ENCODE measurements at places on chromosomes 3 and 15.

GRCh38 chr3:130669740-130670139, 76.9 kb downstream of the PIK3R4 start:
- DNase-seq = peak; percentile 34

DNA sequence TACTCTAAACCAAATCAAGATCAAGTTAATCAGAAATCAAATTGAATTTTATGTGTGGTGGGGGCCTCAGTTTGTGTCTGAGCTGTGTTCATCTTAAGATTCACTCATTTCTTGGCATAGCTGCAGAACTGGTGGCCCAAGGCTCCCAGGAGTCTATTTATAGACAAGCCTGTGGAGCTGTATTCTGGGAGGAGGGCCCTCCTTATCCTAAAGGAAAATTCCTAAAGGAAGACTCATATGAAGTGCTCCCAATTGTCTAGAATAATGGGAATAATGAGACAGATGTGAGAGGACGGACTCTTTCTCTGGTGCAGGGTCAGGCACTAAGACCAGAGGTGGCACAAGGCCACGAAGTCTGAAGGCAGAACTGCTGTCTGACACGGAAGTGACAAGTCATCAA, 38.9 kb downstream of the C3orf85 start:
- no peak for DNase-seq

GRCh38 chr3:117622171-117622841, 912.7 kb downstream of the TUSC7 start:
- no peak for DNase-seq

DNA sequence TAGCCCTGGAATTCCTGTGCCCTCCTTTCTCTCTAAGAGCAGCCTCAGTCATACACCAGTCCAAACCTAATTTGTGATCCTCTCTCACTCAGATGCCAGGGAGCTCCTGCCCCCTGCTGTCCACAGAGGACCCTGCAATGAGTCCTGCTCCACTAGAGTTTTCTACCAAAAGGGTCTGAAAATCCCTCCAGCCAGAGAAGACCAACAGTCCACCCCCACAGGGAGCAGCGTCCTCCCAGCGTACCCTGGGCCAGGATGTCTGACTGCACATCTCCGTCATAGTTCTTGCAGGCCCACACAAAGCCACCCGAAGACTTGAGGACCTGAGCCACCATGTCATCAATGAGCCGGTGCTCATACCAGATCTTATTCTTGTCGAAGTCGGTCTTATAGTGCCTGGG, 15.4 kb downstream of the IDH2 start:
- no peak for DNase-seq

DNA sequence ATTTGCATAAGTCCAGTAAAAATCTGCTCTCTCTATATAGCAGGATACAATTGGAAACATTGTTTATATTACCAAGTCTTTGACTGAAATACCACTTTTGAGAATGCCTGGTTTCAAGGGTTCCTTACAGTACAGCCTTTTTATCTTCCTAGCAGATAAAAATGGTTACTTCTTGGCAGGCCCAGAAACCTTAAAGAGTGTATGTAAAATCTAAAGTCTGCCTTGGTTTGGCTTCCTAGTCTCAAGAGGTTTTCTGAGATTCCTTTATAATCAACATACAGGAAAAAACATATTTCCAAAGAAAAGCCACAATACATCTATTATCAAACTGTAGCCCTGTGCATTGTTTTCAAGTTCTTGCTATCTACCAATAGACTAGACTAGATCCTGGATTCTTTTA, 84.6 kb downstream of the PLSCR2 start:
- no peak for DNase-seq

DNA sequence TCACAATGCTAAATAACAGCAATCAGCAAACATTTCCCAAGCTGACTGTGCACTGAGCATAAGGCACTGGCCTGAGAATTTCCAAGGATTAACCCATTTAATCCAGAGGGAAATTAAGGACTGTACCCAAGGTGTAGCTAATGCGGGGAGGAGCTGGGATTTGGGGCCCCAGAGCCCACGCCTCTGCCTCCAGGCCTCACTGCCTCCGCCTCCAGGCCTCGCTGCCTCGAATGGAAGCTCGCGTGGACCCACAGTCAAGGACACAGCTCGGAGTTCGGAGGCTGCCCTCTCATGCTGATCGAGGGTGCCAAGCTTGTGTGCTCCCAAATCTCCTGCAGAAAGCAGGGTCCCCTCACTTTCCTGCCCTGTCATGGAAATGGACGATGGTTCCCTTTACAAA, 76.5 kb upstream of the SNRPA1 start:
- DNase-seq = no peak

DNA sequence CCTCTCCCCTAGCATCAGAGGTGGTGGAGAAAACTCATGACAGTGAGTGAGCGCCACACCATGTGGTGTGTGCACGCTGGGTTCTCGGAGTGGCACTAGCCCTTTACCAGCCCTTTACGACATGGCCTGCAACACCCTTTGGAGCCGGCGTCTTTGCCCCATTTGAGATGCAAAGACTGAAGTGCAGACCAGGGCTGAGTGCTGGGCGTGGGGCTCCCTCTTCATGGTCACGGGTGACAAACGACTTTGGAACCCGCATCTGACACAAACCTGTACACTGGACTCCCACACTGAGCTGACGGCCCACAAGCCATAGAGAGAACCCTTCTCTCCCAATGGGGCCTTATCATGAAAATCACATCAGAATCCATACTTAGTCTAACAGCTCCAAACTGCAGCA, 76.8 kb upstream of the ALDH1L1 start:
- DNase-seq = no peak

DNA sequence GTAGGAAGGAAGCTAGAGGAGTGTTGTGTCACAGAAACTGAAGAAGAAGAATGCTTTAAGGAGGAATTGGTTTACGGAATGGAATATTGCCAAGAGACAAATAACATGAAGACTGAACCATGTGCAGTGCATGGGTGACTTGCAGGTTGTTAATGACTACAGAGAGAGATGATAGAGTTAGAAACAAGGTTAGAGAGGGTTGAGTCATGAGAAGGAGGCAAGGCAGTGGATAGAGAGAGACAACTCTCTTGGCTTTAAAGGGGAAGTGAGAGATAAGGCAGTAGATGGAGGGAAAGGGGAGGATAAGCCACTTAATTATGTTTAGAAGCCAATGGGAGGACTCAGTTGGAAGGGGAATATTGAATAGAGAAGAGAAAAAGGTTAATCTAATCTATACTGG, 119.3 kb upstream of the CCNL1 start:
- no peak for DNase-seq

DNA sequence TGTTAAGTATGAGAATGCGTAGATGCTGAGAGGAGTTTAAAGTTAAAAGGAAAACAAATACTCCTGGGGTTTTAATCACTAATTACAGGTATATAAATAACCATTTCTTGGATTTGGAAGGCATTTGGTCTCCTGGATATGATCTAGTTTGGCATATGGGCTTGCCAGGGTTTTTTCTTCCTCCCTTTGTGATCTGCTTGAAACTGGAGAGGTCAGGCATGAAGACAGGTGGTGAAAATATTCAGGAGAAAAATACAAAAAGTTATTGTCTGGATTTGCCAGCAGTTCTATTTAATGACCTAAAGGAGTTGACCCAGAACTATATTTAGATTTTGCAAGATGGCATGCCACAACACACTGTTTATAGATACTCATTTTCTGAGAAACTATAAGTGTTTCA, 136.3 kb downstream of the DIPK2A start:
- DNase-seq = peak; percentile 25

- no peak for DNase-seq
Observed at GRCh38 chr3:17672506-17672905, 69.9 kb downstream of the TBC1D5 start.

DNA sequence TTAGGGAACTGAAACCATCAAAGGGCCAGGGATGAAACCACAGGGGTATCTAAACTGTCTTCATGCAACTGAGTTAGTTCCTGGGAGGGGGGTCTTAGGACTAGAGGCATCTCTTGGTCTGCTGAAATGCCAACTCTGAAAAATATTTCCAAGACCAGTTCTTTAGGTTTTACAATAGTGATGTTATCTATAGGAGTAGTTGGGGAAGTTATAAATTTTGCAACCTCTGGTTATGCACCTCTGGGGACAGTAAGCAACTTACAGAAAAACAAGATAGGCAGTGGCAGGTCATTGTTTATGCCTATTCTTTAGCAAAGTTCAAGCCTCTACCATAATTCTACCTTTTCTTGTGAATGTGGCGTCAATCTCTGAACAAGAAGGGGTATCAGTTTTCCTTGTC, 60.5 kb upstream of the MINAR1 start:
- no peak for DNase-seq

GRCh38 chr3:33886015-33886414, 87.6 kb downstream of the PDCD6IP start:
- DNase-seq = no peak

DNA sequence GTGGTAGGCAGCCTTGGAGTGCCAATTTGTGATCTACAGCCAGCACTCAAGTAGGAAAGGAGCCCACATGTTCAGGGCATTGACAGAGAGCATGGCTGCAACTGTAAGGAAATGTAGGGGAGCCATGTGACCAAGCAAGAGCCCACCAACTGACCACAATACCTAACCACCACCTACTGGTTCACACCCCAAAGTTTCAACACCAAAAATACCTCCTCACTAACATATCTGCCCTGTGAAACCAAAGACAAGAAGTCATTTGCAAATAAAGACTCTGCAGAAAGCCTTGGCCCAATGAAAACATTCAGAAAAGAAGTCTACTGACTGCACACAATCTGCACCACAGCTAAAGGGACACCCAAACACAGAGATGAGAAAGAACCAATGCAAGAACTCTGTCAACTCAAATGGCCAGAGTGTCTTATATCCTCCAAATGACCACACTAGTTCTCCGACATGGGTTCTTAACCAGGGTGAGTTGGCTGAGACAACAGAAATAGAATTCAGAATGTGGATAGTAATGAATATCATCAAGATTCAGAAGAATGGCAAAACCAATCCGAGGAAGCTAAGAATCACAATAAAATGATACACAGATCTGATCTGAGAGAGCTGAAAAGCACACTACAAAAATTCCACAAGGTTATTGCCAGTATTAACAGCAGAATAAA, 40.6 kb downstream of the SLC9C1 start:
- DNase-seq = no peak

DNA sequence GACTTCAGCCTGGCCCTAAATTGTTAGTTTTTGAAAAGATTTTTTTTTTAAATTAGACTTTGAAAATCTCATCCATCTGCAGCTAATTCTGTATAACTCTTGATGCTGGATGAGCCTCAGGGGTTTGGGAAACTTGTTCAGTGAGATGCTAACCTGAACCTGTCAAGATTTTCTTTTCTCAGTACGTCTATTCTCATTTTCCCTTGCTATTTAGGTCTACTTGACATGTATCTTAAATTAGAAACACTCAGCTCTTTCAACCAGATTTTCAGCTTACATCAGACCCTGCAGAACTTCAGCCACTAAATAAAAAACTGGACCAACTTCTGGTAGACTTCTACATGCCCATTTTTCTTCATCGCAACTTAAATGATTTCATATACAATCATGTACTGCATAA, 61.4 kb downstream of the MFSD1 start:
- no peak for DNase-seq

DNA sequence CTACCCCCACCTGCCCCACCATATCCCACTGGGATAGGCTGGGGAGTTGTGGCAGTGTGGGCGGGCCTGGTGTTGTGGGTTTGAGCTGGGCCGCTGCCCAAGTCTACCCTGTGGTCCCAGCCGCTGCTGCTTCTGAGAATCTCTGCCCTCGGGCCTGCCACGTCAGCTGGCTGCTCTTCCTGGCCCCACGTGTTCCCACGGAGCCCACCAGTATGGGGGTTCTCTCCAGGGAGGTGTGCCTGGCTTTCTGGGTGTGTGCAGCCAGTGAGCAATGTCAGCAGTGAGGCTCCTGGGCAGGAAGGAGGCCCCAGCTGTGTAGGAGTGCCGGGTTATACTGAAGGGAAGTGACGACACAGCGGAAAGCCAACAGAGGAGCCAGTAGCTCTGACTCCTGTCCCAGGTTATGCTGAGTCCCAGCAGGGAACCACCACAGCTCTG, 10.5 kb downstream of the GNAI2 start:
- DNase-seq = no peak

- no peak for DNase-seq
Observed at GRCh38 chr15:58474741-58475323, 43.0 kb downstream of the LIPC start.

DNA sequence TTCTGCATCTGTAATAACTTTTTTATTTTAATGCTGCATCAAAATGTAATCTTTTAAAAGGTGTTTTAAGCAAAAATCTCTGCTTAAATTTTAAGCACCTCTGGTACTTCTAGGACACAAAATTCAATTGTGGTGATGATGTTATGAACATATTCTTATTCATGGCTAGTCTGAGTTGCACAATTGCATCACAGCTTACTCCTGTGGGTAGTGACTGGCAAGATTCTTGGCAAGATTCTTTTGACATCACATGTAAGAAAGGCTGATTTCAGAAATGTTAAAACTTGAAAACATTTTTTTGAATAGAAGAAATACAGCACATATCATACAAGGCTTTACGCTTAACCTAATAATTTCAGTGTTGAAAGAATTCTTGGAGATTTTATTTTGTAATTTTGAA, 35.7 kb downstream of the IQCH start:
- DNase-seq = no peak

DNA sequence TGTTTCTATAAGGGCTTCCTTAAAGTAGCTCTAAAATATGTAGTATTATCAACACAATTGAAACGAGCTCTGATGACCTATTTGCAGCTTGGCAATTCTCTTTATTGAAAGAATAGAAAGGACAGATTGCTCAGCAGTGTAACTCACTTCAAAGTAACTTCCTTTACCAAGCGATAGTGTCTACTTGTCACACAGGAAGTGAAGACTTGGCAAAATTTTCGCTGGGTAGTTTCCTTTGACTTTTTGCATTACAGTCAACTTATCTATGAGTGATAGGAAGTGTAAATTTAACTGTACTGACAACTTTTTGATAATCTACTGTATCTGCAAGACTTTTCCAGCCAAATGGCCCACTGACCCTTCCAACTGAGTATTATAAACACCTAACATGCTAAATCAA, 22.8 kb downstream of the SLC9A9 start:
- no peak for DNase-seq

GRCh38 chr3:187016639-187017345, 86.5 kb downstream of the ST6GAL1 start:
- DNase-seq = no peak

DNA sequence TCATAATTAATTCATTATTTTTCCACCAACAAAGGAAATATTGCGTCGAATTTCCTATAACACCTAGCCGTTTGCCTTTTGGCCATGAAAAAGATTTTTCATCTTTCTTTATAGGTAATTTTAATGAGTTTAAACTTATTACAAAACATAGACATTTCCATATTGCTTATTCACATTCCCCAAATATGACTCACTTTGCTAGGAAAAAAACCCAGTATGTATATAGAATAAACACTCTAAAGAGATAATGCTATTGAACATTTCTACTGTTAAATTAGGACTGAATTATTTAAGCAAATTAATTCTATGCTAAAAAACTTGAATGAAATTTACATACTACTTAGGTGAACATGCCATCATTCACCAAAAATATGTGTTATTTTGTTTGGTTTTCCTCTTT, 16.2 kb downstream of the ZPLD1 start:
- DNase-seq = no peak

- DNase-seq = no peak
Observed at GRCh38 chr15:80984856-80985255, 4.8 kb downstream of the MESD start.

- DNase-seq = no peak
Observed at GRCh38 chr3:187954873-187955586, 198.9 kb upstream of the LPP start.
